ENCODE measurements at places on chromosomes 11 and 22.

- no peak for DNase-seq
Observed at GRCh38 chr22:47276450-47276820, 514.0 kb downstream of the TBC1D22A start.

- no peak for DNase-seq
Observed at GRCh38 chr11:9862981-9863380, 199.1 kb downstream of the SWAP70 start.

DNA sequence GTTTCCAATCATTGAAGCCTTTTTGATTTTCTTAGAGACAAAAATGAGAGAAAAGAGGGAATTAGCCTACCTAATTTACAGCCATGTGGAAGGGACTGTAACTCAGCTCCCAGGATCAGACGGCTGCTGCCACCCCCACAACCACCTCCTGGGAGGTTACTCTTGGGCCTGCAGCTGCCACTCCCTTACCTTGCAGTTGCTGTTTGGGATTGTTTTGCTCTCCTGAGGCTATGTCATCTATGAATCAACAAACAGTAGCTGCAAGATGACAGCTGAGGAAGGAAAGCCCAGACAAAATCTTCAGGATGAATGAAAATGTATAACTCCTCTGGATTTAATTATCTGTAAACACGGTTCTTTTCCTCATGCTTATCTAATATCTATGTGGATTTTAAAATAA lies 28.0 kb upstream of the ZC3H12C start:
- DNase-seq, result no peak

- no peak for DNase-seq
Observed at GRCh38 chr11:66219846-66220565, 48.4 kb upstream of the RAB1B start.

- no peak for DNase-seq
Observed at GRCh38 chr22:17698948-17699347, 60.4 kb downstream of the BCL2L13 start.

DNA sequence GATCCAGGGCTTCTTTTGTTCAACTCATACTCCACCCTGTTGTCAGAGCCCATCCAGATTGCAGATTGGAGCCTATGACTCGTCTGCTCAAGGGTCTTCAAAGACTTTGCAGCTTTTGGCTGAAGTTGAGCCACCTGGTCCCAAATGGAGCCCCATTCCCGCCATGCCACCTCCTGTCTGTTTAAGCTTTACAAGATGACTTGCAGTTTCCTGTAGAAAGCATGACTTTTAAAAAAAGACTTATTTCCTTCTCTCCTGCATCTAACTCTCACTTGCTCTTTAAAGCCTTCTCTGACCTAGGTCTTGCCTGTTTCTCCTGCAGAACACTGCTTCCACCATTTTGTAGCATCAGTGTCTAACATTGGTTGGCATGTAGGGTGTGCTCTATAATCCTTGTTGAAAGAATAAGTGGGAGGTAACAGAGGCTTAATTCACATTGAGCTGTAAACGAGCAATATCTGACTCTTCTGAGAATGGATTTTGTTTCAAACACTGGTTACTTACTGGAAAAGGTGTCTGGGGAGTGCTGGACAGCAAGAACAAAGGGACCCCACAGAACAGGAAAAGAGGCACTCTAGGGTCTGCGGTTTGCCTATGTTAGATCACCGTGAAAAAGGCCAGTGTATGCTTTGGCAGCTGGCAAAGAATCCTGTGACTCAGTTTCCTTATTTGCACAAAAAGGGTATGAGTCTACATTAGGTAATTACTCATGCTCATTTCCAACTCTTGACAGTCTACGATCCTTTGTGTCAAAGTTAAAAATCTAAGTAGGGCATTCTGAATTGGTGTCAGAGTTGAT lies 30.3 kb downstream of the NF2 start:
- no peak for DNase-seq

DNA sequence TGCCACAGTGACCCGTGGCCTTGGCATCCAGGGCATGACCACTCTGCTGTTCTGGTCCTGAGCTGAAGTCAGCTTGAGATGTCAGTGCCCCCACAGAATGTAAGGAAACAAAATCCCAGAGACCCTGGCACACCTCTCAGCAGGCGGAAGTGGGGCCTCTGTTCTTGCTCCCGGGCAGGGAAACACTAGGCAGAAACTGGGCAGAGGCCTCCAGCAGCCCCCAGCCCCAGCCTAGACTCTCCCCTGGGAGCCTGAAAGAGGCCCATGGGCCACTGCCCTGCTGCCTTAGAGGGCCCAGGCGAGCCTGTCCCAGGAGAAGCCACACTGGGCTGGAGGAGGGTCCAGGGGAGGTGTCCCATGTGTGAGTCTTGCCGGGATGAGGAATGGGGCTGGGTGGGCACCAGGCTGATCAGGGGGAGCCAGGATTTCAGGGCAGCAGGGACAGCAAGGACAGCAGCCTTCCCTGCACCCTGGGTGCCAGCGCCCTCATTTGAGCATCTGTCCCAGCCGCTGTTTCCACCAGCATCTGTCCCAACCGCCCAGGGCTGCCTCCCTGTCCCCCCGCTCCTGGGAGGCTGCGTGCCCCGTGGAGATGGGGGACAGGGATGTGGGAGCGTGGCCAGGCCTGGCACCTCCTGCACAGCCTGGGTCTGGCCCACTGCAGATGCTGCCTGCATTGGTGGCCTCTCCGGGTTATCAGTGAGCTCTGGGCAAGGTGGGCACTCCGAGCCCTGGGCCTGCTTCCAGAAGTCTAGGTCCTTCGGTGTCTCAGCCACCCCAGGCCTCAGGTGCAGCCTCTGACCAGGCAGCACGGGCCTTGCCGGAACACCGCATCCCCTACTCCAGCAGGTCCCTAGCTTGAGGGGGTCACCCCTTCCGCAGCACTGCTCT lies 1072.4 kb downstream of the BRD1 start:
- DNase-seq, result no peak

DNA sequence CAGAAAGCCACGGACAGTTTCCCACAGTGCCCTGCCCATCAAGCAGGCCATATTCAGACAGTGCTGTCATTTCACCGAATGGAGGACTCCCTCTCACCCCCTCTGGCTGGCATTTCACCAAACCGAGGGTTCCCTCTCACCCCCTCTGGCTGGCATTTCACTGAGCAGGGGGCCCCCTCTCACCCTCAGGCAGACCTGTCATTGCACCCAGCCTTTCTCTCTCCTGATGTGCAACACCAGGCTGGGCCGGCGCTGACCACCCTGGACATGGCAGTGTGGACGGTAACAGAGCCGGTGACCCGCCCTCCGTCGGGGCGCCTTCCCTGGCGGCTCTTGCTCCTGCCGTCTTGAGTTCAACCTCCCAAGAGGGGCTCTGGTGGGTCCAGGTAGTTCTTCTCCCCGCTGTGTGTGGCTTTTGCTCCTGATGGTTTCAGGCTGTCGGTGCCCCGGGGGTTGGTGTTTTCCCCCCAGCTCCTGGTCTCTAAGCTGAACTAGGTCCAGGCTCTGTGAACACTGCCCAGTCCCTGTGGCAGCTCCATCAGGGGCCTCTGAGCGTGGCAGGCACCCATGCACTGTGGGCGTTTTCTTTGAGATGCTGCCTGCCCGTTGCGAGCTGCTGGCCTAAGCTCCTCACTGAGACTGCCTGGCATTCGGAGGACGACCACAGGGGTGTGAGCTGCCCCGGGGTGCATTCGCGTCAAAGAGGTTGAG lies 46.9 kb downstream of the SMIM38 start:
- no peak for DNase-seq

DNA sequence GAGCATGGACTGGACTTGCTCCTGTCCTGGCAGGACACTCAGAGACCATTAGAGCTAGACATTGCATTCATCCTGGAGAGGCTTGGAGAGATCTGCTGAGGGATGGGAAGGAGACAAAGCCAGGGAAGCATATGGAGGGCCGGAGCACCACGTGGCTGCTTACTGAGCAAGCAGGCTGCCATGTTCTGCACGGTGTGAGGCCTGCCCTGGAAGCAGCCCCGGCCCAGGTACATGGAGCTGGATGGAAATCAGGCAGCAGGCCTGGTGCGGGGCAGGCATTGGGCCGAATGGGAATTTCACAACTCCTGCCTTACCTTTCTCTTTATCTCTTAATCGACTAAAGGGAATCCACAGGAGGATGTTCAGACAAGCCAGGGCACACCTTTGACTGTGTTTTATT lies 371.5 kb downstream of the OPCML start:
- no peak for DNase-seq

GRCh38 chr11:61871158-61871597 lies 20.2 kb downstream of the FADS3 start:
- peak; percentile 57 for DNase-seq

DNA sequence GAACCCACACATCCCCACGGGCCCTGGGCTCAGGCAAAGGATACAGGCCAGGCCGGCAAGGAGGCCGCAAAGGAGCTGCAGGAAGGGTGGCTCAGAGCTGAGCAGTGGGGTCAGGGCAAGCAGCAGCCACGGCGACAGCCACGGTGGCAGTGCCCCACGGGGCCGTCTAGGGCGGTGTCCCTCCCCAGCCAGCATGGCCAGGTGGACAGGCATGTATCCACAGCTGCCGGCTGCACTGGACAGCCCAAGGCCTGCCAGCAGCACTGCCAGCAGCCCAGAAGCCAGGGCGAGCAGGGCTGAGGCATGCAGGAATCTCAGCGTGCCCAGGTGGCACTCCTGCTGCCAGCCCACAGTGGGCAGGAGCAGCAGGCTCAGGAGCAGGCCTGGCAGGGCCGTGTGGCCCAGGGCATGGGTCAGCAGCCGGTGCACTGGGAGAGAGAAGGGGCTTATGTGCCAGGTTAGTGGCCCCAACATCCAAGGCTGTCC lies 3.9 kb downstream of the RHBDD3 start:
- DNase-seq, result no peak

DNA sequence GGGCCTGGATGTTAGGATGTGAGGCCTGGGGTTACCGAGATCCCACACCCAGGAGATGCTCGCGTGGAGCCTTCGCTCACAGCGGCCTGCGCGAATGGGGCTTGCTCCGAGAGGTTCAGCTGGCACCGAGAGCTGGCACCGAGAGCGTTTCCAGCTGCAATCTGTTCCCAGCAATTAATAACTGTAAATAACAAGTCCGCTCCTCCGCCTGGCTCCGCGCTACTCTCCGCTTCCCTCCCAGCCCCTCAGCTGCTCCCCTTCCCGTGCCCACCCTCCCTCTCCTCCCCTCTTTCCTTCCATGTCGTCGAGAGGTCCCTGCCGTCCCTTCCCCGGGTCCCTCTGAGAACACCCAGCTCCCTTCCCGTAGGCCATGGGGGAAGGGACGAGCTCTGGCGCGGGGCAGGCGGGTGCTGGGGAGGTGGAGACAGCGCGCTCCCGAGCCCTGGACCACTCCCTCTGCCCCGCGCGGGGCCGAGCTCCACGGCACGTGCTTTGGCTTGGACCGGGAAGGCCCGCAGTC lies 110.8 kb downstream of the WNT7B start:
- no peak for DNase-seq

DNA sequence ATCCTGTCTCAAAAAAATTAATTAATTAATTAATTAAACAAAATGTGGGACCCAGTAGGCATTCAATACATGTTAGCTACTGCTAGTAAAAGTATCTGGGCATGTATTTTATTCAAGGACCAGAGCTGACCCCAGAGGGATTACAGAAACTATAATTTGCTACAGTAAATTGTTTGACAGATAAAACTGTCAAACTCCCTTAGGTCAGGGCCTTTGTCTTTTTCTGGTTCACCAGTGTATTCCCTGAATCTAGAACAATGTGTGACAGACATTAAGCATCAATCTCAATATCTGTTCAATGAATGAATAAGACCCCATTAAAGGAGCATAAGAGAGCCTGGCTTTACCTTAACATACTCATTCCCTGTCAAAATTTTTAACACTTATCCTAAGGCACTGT lies 6.0 kb downstream of the CKAP5 start:
- DNase-seq, result no peak

DNA sequence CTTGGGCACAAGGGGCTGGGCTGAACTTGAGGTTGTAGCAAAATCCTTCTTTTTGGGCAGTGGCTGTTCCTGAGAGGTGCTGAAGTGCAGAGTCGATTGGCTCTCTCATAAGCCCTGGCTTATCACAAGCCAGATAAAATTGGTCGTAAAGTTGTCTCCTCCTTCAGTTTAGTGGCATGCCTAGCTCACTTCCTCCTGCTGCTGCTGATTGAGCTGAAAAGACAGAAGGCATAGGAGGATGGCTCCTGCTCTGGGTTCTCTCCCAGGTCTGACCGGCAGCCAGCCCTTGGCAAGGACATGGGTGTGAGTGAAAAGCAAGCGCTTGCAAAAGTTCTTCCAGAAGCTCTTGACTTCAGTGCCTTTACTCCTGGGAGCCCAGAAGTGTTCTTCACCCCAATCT lies 83.9 kb downstream of the LDLRAD3 start:
- no peak for DNase-seq

GRCh38 chr11:66388780-66389386 lies 17.3 kb upstream of the SLC29A2 start:
- peak; percentile 58 for DNase-seq

DNA sequence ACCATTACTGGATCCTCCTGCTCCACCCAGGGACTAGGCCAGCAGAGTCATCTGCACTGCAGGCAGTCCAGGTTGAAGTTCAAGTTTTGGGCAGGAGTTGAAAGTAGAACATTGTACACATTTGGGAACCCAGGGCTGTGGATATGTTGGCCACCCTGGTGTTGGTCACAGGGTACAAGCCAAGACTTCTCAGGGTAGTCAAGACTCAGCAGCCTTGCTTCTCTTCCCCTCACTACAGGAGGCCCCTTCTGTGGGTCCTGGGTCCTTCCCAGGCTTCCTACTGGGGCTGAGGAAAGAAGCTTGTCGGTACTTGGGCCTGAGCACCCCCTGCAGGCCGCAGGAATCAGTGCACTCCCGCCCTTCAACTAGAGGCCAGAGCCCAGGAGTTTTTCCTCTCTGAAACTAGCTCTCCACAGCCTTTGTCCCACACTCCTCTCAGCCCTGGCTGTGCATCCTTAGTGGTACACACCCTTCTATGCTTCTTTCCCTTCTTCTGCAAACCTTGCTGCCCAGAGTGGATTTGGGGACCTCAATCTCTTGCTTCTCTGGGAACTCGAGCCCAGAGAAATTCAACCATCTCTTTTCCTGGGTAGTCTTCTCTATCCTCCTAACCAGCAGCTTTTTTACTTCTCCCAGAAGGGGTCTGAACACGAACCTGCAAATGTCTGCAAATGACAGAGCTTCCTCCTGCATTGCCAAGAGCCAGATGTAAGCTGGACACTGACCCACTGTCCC lies 2.6 kb upstream of the HPX start:
- DNase-seq, result peak; percentile 41

DNA sequence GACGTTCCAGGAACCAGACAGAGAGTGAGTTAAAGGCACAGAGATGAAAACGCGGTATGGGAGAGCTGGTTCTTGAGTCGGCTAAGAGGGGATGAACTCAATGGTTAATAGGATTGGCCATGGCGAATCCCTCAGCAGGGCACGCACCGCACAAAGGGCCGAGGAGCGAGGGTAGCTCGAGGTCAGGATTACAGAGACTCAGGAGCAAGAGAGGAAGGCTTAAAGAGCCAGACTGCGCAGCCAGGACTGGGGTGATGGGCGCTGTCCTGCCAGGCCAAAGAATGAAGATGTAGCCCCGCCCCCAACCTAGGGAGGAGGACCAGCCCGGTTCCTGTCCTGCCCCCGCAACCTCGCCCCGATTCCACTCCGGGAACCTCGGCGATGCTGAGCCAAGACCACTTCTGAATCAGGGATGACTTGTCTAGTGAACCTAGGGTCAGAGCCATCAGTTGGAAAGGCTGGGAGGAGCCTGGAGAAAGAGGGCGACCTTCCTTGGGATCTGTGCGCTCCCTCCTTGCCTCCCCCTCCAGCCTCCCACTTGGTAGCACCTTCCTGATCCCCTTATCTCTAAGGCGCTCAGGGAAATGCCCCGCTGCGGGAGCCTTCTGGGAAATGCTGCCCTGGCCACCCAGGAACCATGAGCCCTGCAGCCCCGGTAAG lies at the start of gene PLEKHB1:
PLEKHB1 (plus strand) TSS at position 610 of the 660 bp plus-strand sequence; CDS start at position 638, 28 bp downstream.
- DNase-seq, result no peak

- DNase-seq, result no peak
Observed at GRCh38 chr11:61895718-61896059, 4.3 kb upstream of the FADS3 start.

- DNase-seq, result no peak
Observed at GRCh38 chr11:100676901-100677300, 10.2 kb upstream of the ARHGAP42 start.
